ENCODE measurements at places on chromosomes 1 and 21.
A peak's percentile ranks its signal among the peaks of the same experiment; 100 is the strongest.

DNA sequence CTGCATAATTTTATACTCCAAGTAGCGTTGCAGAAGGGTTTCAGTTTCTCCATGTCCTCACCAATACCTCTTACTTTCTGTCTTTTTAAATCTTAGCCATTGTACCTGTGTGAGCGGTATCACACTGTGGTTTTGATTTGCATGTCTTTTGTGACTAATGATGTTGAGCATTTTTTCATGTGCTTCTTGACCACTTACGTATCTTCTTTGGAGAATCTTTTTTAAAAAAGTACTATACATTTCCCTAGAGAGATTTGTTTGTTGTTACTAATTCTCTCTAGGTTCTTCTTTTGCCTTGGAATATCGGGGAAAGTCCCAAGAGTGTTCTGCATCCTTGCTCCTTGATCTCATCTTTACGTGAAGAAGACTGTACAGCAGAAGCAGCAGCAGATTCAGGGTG is 81.8 kb upstream of the WARS2 start:
- no peak for DNase-seq

- DNase-seq, result no peak
Measured at GRCh38 chr1:208108646-208109330, 135.4 kb downstream of the PLXNA2 start.

DNA sequence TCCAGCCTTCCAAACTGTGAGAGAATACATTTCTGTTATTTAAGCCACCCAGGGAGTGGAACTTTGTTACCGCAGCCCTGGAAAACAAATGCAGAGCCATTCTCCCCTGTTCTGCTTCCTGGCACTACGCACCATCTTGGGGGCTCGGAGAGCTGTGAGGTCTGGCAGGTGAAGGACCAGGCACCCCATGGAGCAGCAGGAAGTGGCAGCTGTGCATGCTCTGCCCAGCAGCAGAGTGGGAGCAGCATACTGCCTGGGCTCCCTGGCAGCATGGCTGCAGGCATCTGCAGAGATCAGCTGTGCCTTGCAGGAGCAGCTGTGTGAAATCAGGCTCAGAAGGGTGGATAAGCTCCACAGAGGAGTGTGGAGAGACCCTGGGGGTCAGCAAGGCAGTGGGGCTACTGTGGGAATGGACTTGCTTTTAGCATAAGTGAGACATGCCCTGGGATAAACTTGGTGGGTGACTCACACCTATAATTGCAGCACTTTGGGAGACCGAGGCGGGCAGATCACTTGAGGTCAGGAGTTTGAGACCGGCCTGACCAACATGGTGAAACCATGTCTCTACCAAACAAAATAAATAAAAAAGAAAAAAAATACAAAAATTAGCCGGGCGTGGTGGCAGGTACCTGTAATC is 17.7 kb upstream of the ZSCAN20 start:
- no peak for DNase-seq

DNA sequence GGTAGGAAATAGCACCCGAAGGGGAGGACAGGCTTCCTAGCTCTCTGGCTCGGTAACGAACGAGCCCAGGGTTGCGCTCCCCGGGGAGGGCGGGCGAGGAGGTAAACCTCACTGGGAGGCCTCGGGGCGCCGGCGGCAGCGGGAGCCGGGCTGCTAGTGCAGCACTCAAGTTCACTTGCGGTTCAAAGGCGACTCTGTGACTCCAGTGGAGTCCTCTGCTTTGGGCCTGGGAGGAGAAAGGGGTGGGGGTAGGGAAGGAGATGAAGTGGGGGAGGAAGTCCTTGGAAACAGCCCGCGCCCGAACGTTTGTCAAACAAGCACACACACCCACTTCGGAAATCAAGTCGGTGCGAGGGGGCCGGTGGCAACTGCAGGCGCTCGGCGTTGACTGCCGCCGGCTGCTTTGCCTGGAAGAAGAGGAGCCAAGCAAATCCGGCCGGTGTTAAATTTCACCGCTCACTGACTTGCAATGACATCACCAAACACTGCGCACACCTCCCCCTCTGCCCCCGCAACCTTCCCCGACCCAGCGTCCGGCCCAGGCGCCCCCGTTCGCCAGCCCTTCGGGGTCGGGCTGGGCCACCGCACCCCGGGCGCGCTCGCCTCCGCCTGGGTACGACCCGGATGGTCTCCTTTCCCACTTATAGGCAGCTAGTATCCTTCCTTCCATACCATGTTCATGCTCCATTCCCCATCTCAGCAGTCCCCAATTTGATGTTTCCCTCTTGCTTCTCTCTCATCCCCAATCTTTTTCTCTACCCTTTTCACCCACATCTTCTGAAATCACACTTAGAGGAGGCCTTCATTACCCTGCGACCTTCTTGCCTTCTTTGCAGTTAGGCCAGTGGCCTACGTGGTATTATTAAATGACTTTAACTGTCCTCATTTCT is at the start of gene COL24A1:
COL24A1 (minus strand) TSS at position 207 of the 890 bp plus-strand sequence. CDS start 376 bp downstream, outside the sequence.
- DNase-seq, result peak; percentile 52

- DNase-seq, result no peak
Measured at GRCh38 chr1:166597516-166597915, 241.8 kb upstream of the POGK start.

- DNase-seq, result no peak
Measured at GRCh38 chr1:230307213-230307612, 118.9 kb downstream of the PGBD5 start.

DNA sequence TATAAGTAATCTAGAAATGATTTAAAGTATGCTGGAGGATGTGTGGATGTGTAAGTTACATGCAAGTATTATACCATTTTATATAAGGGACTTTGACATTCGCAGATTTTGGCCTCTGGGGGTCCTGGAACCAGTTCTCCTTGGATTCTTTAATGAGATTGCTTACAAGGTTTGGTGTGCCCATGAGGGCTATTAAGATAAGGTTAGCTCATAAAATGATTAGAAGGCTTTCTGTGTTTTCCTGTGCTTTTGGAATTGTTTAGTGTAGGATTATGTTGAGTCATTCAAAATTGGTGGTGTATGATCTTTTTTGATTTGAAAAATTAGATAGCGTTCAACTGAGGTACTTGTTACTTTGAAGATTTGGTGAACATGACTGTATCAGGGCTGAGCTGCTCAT is 5.6 kb downstream of the USP25 start:
- DNase-seq, result no peak

- no peak for DNase-seq
Measured at GRCh38 chr1:200909071-200909470, 14.4 kb downstream of the INAVA start.

Data from endothelial cell (in vitro differentiated cells).